ENCODE measurements at places on chromosomes 11 and 22. TPM values are rescaled to one million over a fixed set of nuclear protein-coding genes. Genes with fewer than 3 reads are reported as not detected.

Gene SLCO2B1
- under 0.01 TPM for total RNA-seq

Gene HEPN1
- not detected for total RNA-seq

Gene MIOX
- not detected for total RNA-seq

Gene CD44
- 616 TPM for total RNA-seq

Gene LMO2
- 148 TPM for total RNA-seq

Gene CELF1
- total RNA-seq = 94.5 TPM

Gene ZNF280A
- not detected for total RNA-seq

Gene GAB4
- 0.81 TPM for total RNA-seq

Gene BLID
- not detected for total RNA-seq

Gene SAA1
- not detected for total RNA-seq

Gene FGF19
- total RNA-seq = not detected

Gene TMA7B
- total RNA-seq = not detected

Gene ART5
- total RNA-seq = under 0.01 TPM

Gene CCDC73
- total RNA-seq = under 0.01 TPM

Gene OR52I1
- not detected for total RNA-seq

Gene CD6
- 1.3 TPM for total RNA-seq

Gene HPX
- total RNA-seq = 1.6 TPM

Gene PRRG4
- 1.3 TPM for total RNA-seq

Gene ELFN2
- total RNA-seq = under 0.01 TPM

Gene DEFB131B
- total RNA-seq = not detected

Gene ASRGL1
- total RNA-seq = 16.4 TPM

Gene LMO1
- total RNA-seq = 0.27 TPM

Gene FAM118A
- 73.2 TPM for total RNA-seq

Gene SRSF8
- total RNA-seq = 17.5 TPM

Gene ZNF202
- 9.4 TPM for total RNA-seq

Gene CNIH2
- 2.7 TPM for total RNA-seq

Gene C22orf42
- not detected for total RNA-seq

Gene DUSP8
- total RNA-seq = 1.1 TPM

Gene C11orf24
- total RNA-seq = 8.6 TPM

Gene CLCF1
- 0.81 TPM for total RNA-seq

Gene SCGB1A1
- total RNA-seq = not detected

Gene OR2D2
- 2.4 TPM for total RNA-seq

Gene LGALS1
- total RNA-seq = 346 TPM

Gene RTN4RL2
- 0.27 TPM for total RNA-seq

Gene SGSM1
- total RNA-seq = 1.1 TPM

Gene TPBGL
- total RNA-seq = under 0.01 TPM

Gene OR8D4
- total RNA-seq = not detected

Gene MS4A4A
- total RNA-seq = 1.1 TPM

Gene PHF21A
- total RNA-seq = 14.8 TPM

Gene OR4P4
- total RNA-seq = not detected

Gene DAGLA
- total RNA-seq = 0.54 TPM

Gene LRRC56
- total RNA-seq = 3.5 TPM

Measured in hematopoietic multipotent progenitor cell (in vitro differentiated cells).